ENCODE measurements at places on chromosomes 11 and 22. TPM values are rescaled to one million over a fixed set of nuclear protein-coding genes. Genes with fewer than 3 reads are reported as not detected.

CD81 gene
- 648 TPM for total RNA-seq

GLB1L2 gene
- total RNA-seq: 0.75 TPM

RFPL1 gene
- total RNA-seq: not detected

KRTAP5-8 gene
- total RNA-seq: not detected

ARL14EP gene
- 28.0 TPM for total RNA-seq

BTG4 gene
- total RNA-seq: not detected

SYNGR1 gene
- 3.6 TPM for total RNA-seq

ATXN10 gene
- total RNA-seq: 93.5 TPM

FGF19 gene
- total RNA-seq: not detected

HEPN1 gene
- total RNA-seq: not detected

PHETA2 gene
- total RNA-seq: 15.4 TPM

PRODH gene
- total RNA-seq: 2.2 TPM

BDNF gene
- total RNA-seq: not detected

FKBP2 gene
- 38.0 TPM for total RNA-seq

MS4A12 gene
- total RNA-seq: not detected

GPR83 gene
- not detected for total RNA-seq

C11orf21 gene
- total RNA-seq: 0.65 TPM

OR52I2 gene
- not detected for total RNA-seq

KREMEN1 gene
- total RNA-seq: 7.6 TPM

XKR3 gene
- total RNA-seq: not detected

SMC1B gene
- total RNA-seq: not detected

GGT5 gene
- total RNA-seq: 60.7 TPM
